ENCODE measurements at places on chromosomes 6 and 20.

DNA sequence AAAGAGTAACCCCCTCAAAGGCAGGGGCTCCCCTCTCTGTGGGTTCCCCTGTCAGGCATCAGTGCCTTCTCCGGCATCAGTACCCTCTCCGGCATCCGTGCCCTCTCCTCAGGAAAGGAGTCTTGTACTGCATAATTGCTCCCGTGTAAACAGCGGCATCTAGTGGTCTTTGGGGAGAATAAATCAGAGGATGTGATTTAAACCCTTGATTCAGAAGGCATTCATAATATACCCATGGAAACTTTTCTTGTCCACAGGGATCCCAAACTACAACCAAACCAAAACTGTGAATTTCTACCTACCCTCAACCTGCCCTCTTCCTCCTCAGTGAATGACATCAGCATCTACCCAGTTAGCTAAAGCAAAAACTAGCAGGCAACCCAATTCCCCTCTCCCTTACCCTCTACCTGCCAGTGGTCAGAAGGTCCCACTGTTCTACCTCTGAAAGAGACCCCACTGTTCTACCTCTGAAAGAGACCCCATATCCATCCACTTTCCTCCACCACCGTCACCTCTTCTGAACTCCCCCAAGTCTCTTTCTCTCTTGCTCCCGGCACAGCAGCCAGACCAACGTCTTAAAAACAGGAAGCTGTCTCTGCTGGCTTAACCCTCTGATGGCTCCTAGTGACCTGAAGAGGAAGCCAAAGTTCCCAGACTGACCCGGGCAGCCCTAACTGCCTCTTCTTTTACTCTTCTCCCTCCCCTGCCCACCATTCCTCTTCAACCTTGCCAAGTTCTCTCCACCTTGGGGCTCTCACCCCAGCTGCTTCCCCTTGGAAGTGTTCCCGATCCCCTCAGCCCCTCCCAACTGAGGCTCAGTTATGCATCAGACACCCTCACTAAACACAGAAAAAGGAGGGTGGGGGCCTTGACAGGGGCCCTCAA, 27.2 kb downstream of the UBE2V1 start:
- no peak for DNase-seq

DNA sequence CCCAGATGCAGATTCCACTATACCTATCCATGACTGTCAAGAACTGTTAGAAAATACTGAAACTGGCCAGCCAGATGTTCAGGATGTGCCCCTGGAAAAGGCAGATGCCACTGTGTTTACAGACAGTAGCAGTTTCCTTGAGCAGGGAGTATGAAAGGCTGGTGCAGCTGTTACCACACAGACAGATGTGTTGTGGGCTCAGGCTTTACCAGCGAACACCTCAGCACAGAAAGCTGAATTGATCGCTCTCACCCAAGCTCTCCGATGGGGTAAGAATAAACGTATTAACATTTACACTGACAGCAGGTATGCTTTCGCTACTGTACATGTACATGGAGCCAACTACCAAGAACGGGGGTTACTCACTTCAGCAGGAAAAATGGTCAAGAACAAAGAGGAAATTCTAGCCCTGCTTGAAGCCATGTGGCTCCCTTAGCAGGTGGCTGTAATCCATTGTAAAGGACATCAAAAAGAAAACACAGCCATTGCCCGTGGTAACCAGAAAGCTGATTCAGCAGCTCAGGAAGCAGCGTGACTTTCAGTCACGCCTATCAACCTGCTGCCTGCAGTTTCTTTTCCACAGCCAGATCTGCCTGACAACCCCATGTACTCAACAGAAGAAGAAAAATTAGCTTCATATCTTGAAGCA, 459.7 kb upstream of the HTR1E start:
- no peak for DNase-seq

- DNase-seq: no peak
These were observed 77.2 kb downstream of the FILIP1 start for GRCh38 chr6:75416443-75416842.

DNA sequence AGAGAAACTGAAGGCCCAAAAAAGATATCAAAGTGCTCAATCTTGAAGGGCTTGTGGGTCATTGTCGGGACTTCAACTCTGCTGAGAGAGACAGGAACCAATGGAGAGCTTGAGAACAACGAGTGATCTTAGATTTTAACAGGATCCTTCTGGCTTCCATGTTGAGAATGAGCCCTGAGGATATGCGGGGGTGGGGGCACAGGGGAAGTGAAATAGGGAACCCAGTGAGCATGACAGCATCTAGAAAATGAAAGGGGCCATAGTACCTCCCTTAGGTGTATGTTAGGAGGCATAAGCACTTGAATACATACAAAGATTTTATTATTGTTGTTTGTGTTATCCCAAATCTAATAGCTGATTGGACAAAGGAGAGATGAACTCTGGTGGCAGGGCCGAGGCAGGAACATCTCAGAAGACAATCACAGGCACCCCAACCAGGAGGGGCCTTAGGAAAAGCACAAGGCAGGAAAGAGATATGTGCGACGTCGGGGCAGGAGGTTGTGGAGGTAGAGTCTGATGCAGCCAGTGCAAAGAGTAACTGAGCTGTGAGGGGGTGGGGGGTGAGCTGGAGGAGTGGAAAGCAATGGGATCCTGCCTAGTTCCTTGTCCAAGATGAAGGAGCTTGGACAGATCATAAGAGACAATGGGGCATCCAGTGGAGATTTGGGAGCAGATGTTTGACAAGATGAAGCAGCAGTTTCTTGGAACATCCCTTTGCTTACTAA, 10.4 kb downstream of the TGM6 start:
- no peak for DNase-seq
